Motor neuron (in vitro differentiated cells): ENCODE measurements at places on chromosomes 7 and 10.

DNA sequence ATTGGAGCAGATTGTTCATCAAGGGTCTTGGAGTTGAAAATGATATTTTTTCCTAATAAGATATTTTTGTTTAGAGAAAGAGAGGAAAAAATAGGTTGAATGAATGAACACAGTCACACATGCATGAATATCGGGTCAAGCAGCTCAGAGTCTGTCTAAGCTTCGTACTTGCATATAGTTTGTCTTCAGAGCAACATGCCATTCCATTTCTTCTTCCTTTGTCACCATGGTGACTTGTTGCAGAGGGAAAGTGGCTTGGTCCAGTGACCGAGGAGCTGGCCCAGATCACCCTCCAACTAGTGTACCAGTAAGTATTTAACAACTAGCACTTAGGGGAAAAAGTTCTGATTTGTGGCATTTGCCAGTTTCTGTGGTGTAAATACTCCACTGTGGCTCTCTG is 232.1 kb downstream of the TCF7L2 start:
- peak; percentile 75 for ATAC-seq

DNA sequence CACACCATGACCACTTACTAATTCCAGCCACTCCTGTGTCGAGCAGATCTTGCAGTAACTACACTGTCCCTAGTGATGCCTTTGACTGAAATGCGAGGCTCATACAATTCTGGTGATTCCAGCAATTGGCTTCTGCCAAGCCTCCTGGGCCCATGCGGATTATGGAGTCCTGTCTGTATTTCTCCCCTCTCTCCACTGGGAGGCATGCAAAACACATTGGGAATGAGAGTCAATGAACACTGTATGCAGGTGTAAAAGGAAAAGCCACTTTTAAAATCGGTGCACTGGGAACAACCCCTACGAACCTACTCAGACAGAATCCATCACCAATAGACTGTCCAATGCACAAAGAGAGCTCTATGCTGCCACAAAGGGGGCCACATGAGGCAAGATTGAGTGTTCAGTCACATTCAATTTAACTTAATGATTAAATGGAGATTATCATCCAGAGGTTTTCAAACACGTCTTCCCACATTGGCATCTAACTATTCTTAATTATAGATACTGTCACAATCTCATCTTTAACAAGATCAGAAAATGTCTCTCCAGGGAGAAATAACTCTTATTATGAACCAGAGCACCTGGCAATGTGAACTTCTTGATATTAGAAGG is 550.6 kb downstream of the GLRX3 start:
- ATAC-seq, result peak; percentile 83

DNA sequence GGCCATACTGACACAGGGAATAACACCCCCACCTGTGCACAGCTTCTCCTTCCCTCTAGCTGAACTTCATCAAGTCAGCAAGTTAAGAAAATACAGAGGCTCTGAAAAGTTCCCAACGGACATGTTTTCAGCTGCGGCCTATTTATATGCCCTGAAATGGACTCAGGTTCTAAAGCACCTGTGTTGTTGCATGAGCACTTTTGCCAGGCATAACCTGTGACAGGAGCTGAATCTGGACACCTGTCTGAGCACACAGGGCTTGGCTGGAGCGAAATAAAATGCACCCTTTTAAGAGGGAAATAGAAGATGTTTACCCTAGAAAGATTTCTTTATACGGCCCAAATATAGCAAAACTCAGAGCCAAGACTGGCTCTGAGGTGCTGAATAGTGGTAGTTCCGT is 46.7 kb downstream of the COBL start:
- no peak for ATAC-seq

- no peak for ATAC-seq
Measured at GRCh38 chr7:70463352-70463938, 668.5 kb upstream of the GALNT17 start.

DNA sequence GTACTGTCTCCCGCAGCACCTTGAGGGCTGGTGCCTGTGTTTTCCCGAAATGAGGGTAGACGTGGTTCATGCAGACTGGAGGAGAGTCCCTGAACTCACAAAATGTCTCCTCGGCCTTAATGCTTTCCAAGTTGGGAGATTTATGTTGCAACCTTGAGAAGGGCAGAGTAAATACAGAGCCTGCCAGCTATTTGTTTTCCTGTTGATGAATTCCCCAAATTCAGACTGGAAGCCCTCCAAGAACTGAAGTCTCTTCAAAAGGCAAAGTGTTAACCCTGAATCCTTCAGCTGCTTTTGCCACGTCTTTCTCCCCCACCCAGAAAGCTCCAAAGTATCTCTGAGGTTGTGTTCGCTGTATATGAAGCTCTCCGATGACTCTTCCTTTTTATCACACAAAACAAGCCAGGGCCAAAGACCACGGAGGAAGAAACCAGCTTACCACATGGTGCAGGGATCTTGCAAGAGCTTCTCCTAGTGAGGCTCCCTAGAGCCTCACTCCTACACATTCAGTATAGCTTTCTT is 254.7 kb upstream of the NFE2L3 start:
- ATAC-seq, result no peak

DNA sequence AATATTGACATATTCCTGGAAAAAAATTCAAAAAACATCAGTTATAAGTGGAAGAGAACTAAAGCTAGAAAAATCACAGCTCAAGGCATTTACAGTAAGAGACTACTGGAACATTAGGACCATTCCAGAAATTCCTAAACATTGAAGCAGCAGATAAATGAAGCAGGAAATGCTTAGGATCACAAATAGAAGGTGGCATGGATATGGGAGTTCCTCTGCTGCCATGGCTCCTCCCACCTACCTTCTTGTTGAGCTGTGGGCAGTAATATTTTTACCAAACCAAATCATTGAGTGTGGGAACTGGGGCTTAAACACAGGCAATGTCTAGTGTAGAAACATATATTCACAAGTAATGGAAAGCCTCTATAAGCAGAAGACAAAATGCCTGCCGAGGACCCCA is 292.8 kb downstream of the ANKRD7 start:
- ATAC-seq, result no peak

- ATAC-seq, result peak; percentile 66
Measured at GRCh38 chr10:132643709-132644526, 106.3 kb downstream of the INPP5A start.

GRCh38 chr7:77442636-77443035 is 26.5 kb upstream of the GSAP start:
- no peak for ATAC-seq

GRCh38 chr10:133391761-133392518 is 2.0 kb upstream of the MTG1 start:
- no peak for ATAC-seq

DNA sequence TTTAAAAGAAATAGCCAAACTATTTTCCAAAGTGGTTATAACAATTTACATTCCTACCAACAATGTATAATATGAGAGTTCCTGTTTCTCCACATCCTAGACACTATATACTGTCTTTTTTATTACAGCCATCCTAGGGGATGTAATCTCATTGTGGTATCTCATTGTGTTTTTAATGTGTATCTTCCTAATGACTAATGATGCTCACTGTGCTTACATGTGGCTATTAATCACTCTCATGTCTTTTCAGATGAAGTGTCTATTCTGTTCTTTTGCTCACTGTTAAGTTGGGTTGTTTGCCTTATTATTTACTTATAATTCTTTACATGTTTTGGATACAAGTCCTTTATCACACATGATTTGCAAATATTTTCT is 71.8 kb downstream of the ZNF438 start:
- ATAC-seq, result no peak

- ATAC-seq, result no peak
Measured at GRCh38 chr10:1499359-1499957, 237.9 kb downstream of the ADARB2 start.

DNA sequence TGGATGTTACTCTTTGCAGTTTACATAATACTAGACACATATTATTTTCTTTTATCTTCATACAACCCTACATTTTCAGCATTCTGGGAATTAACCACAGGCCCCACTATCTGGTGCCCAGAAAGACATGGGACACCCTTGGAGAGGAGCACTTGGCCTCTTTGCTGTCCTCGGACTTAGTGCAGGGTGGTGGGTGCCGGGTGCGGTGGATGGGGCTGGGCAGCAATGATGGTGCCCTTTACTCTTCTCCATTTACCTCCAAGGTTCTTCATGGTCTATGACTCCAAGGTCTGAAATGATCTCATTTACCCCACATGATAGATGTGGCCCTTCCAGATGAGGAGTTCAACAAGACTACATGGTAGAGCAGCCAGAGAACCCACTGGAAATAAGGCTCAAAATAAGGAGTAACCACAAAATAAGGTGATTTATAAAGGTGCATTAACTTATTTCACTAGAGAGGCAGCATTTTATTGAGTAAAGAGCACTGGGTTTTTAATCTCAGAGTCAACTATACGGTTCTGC is 56.2 kb upstream of the IGFBP3 start:
- no peak for ATAC-seq

GRCh38 chr7:94176694-94177200 is 172.6 kb upstream of the BET1 start:
- ATAC-seq, result no peak

DNA sequence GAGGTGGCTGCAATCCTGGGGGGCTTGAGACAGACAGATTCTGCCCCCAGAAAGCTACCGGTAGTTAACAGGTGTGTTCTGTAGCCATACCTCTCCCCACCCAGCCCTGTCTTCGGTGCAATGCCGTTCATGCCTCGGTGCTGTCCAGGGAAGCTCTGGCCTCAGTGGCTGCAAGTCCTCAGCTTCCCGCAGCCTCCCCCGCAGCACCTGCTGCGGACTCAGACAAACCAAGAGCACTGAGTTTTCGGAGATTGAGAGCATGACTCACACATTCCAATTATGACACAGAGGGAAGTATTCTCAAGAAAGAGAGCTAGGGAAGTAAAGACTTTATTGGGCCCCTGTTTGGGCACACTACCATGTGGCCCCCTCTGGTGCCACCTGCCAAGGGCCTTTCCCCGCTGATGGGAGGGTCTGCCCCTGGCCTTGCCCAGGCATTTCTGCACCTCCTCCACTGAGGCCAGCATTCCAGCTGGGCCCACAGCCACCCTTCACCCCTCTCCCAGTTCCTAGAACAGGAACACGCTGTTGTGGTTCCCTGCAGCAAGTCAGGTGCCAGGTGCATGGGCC is 30.2 kb upstream of the EZH2 start:
- ATAC-seq, result no peak

- peak; percentile 61 for ATAC-seq
Measured at GRCh38 chr10:88879534-88880281, at the start of gene STAMBPL1. Gene STAMBPL1, plus strand, starts transcription at chr10:88880245. Its CDS starts 21,464 bp downstream, at chr10:88901709.

- no peak for ATAC-seq
Measured at GRCh38 chr7:35465791-35466336, 212.0 kb upstream of the TBX20 start.

DNA sequence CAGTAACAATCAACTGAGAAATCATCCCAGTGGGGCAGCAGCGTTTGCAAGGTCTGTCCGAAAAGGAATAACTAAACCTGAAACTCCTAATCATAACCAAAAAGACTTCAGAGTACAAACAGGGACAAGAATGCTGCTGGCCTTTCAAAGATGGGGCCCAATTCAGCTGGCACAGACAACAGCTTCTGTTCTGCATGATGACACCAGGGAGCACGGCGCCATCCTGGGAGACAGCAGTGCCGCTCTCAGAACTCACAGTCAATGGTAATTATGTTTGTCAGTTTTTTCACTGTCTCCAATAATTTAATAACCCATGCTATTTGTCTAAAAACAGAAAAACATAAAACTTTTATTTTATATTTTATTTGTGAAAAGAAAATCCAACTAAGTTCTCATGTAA is 90.0 kb downstream of the LARP4B start:
- no peak for ATAC-seq

GRCh38 chr7:24334012-24334411 is 50.0 kb downstream of the NPY start:
- ATAC-seq, result no peak

- ATAC-seq, result no peak
Measured at GRCh38 chr10:4216726-4217125, 431.7 kb upstream of the KLF6 start.

DNA sequence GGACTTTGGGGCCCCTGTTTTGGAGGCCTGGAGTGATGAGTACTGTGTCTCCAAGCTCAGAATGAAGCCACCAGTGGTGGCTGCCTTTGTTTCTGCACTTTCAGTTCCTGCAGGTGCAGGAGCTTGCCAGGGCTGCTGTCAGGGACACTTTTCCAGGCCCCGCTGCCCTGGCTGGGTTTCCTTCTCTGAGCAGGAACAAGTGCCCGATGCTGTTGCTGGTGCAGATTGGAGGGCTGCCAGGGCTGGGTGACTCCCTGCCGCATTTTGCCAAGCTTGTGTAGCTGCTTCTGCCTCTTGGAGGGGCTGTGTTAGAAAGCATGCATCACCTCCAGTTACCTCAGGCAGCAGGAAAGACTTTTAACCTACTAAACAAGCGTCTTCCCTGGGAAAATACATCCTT is 211.1 kb downstream of the MGMT start:
- no peak for ATAC-seq

DNA sequence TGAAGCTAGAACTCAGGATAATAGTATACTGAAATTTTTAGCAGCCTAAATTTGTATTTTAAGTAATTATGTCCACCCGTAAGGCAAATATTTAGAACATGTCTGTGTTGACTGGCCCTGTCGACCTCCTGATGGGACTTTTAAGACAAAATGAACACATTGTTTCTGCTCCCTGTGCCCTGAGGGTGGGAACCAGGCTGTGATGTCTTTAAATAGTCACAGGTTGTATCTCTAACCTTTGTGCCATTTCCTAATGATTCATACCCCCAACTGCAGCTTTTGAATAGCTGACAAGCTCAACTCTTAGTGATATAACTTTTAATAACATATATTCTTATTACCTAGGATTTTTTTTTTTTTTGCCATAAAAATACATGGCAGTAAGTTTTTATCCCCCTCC is 494.9 kb upstream of the AKR1E2 start:
- no peak for ATAC-seq

- ATAC-seq, result no peak
Measured at GRCh38 chr7:7977774-7978173, 9.2 kb downstream of the GLCCI1 start.

DNA sequence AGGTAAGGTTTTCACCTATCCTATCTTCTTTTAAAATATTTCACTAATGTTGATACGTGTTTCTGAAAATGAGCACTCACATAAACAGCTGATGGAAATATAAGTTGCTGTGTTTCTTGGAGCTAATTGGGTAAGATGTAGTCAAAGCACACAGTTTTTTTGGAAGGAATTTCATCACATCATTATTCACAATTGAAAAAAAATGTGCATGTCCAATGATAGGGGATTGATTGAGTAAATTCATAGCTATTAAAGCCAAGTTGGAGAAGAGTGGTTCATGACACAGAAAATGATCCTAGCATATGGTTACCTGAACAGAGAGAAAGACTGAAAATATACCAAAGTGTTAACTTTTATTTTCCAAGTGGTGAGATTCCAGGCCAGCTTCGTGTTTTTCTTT is 29.6 kb downstream of the GLI3 start:
- ATAC-seq, result no peak

GRCh38 chr10:91054325-91054724 is 133.4 kb upstream of the ANKRD1 start:
- no peak for ATAC-seq

DNA sequence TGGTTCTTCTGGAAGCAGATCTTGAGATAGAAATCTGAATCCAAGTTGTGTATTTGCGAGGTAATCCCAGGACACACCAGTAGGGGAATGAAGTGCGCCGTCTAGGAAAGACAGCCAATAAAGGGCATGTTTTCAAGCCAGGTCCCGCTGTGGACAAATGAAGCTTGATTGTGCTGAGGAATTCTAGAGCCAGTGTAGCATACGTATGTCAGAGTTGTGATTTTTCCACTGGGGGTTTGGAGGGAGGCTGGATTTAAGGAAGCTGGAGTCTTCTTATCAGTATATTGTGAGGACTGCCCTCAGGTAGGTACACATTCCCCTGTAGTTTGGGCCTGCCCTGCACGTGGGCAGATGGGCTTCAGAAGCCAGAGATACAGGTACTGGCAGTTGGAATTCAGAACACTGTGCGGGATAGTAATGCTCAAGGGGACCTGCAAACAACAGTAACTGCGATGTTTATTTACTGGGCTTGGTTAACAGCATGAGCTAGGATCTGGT is 50.9 kb downstream of the GALNT11 start:
- no peak for ATAC-seq
